ENCODE measurements at places on chromosomes 1 and 21. TPM values are rescaled to one million over a fixed set of nuclear protein-coding genes. Genes with fewer than 3 reads are reported as not detected.

The GNG12 gene
- total RNA-seq = 0.05 TPM

The GSTM2 gene
- total RNA-seq = 14.3 TPM

The TMEM52 gene
- total RNA-seq = 0.99 TPM

The TFAP2E gene
- total RNA-seq = 0.27 TPM

The F13B gene
- total RNA-seq = not detected

The AVPR1B gene
- not detected for total RNA-seq

The SLAMF8 gene
- not detected for total RNA-seq

The TP73 gene
- 0.20 TPM for total RNA-seq

The LRRC7 gene
- not detected for total RNA-seq

The HSD3B1 gene
- total RNA-seq = not detected

The RGS4 gene
- total RNA-seq = not detected

The HRNR gene
- not detected for total RNA-seq

The SPRR1B gene
- not detected for total RNA-seq

GRCh38 chr1:116972674-116973030 is 28.9 kb upstream of the CD101 start:
- DNase-seq = no peak

DNA sequence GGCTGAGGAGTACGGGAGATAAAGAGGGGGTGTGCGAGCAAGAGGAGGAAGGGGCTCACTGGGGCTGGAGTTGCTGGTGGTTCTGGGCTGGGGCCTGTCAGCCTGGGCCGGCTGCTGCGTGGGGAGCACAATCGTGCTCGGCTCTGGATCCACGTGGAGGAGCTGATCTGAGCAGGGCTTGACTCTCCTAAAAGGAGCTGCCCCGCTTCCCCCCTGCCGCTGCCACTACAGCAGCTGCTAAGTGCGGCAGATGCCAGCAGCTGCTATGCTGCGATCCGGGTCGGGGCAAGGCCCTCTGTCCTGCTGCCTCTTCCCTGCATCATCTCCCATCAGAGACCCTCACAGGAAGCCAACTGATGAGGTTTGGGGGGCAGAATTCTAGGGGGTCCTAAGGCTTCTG is 165.9 kb downstream of the PCBP3 start:
- no peak for DNase-seq

- DNase-seq = no peak
These were observed 12.4 kb downstream of the ALX3 start for GRCh38 chr1:110057963-110058518.

DNA sequence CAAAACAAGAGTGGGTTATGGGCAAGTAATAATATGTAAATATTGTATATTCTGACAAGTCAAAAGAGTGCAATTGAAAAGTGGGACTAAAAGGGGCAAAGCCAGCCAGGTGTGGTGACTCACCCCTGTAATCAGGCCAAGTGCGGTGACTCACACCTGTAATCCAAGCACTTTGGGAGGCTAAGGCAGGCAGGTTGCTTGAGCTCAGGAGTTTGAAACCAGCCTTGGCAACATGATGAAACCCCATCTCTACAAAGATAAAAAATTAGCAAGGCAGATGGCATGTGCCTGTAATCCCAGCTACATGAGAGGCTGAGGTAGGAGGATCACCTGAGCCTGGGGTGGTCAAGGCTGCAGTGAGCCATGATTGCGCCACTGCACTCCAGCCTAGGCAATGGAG is 304.0 kb downstream of the HHIPL2 start:
- DNase-seq = peak; percentile 23

GRCh38 chr1:10308001-10308400 is 90.9 kb upstream of the PGD start:
- peak; percentile 28 for DNase-seq

DNA sequence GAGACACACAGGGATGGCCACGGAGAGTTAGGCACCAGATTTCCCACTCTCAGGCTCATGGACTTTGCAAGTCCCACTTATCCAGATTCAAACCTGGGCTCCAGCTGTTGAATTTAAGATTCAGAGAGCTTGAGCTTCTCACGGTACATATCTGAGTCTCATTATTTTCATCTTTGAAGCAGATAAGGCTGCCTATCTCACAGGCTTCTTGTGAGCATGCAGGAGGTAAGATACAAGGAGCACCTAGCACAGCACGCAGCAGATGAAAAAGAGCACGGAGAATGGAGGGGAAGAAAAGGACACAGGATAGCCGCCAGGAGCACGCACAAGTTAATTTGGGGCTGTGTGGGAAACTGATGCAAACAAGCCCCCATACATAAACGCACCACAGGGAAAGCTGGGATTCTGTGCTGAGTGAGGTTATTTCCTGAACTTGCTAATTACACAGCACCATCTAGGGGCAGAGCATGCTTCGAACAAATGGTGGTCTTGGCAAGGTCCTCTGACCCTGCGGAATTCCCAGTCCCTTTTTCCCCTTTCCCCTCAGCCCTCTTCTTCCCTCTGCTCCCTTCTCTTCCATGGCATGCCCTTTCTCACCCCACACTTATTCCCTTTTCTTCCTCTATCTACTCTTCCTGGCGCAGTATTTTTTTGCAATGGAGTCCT is 134.7 kb upstream of the VANGL1 start:
- no peak for DNase-seq

GRCh38 chr1:9629445-9630201 is 21.9 kb upstream of the PIK3CD start:
- peak; percentile 87 for DNase-seq

- no peak for DNase-seq
These were observed 94.0 kb upstream of the FMN2 start for GRCh38 chr1:239997515-239998311.

- peak; percentile 67 for DNase-seq
These were observed 50.3 kb upstream of the L1TD1 start for GRCh38 chr1:62144238-62144831.

GRCh38 chr21:36981049-36981391 is 14.6 kb upstream of the HLCS start:
- DNase-seq = no peak

DNA sequence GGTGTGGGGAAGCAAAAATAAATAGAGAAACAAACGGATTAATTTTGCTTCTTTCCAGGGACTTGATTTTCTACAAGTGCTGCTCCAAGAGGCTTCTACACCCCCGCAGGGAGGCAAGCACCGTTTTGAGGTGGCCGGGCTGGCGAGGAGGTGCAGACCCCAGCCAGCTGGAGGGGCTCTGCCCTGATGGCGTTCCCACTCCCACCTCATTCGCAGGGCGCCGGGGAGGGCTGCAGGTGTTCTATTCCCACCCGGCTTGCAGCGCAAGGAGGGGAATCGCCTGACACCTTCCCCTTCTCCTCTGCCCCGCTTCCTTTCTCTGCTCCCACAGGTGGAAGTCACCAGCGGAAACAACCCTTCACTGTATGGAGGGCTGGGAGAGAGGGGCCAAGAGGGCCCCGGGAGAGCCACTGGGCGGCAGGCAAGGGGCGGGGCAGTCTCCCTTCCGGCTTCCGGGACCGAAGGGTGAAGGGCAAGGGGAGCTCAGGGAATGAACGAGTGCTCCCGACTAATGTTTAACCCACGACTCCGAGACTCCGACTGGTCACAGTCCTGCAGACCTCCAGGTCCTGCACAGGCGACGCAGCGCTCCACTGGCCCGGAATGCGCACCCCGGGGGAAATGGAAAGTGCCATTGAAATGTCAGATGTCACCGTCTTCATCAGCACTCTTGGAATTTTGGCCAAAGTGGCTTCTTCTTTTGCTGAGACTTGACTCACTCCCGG is 29.1 kb downstream of the TEX35 start:
- peak; percentile 59 for DNase-seq

- no peak for DNase-seq
These were observed 2.7 kb downstream of the ZBED6 start for GRCh38 chr1:203797948-203798655.

GRCh38 chr1:84406346-84406861 is 8.1 kb downstream of the DNASE2B start:
- DNase-seq = no peak

- peak; percentile 81 for DNase-seq
These were observed 8.7 kb upstream of the LGR6 start for GRCh38 chr1:202184750-202185460.

DNA sequence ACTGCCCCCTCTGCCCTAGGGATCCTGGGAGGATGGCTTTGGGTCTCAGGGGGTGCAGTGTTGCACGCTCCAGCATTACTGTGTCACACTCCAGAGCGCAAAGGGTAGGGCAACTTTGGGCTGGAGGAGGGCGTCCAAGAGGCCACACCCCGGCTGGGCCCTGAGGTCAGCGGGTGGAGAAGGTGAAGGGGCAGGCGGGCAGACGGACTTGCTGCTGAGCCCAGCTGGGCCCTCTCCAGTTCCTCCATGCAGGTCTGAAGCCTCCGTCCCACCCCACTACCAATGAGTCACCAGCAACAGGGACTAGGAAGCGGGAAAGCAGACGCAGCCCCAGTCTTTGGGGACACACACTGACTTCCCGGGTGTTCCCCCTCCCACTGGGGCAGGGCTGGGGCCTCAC is 116.0 kb downstream of the CASZ1 start:
- DNase-seq = no peak

DNA sequence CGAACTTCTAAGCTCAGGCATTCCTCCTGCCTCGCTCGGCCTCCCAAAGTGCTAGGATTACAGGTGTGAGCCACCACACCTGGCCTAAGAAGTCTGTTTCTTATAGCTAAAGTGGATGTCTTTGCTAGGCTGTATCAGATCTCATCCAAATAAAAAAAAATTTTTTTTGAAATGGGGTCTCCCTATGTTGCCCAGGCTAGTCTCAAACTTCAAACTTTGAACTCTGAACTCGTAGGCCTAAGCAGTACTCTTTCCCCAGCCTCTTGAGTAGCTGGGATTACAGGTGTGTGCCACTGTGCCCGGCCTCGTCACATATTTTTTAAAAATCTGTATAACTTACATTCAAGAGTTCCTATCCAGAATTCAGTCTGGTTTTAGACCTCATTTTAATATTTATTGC is 40.5 kb downstream of the RPRD2 start:
- no peak for DNase-seq

GRCh38 chr1:223478606-223479005 is 85.4 kb downstream of the CCDC185 start:
- DNase-seq = no peak

DNA sequence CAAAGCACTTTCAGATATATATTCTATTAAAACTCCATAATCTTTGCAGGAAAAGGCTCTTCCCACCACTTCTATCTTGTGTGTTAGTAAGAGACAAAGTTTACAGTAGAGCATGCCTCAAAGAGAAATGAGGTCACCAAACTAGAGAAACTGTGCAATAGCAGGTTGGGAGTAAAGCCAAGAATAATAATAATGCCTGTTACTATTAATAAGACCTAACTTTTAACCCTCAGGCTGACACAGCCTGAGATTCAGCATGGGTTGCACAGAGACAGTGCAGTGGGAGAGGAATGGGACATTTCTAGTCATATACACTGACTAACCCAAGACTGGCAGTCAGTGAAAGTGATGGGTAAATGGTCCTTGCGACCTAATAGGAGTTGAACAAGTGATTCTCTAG is 320.2 kb upstream of the NFIA start:
- no peak for DNase-seq

DNA sequence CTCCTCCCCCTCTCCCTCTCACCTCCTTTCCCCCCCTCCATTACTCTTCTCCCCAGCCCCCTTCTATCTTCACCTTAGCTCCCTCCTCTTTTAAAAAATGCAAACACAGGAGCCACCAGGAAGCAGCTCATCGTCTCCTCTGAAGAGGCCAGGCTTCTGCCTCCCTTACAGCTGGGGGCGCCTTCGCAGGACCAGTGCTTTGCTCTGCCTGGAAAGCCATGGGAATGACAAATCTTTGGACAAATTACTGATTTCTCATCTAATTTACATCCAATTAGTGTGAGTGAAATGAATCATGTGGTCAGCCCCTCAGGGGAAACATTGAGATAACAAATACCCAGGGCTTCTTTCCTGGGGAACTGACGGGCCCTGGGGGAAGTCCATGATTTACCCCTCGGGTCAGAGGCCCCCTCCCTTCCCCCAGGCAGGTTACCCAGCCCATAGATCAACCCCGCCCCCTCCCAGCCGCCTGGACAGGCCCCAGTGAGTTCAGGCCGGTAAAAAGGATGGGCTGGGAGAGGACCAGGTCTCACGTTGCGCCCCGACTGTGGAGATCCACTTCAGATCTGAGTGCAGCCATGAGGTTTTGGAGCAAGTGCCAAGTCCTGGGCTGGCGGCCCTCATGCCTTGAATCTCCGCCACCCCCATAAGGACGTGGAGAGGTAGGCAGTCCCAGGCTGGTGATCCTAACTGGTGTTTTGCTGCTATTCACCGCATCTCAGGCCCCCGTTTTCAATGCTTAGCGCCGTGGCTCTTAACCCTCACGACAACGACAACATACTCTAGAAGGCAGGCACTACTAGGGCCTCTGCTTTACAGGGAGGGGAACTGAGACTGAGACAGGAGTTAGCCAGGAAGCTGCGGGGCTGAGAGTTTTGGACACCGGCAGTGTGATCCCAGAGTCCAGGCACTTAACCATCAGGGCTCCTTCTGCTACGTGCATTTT is 300.8 kb downstream of the RRAGC start:
- peak; percentile 14 for DNase-seq

DNA sequence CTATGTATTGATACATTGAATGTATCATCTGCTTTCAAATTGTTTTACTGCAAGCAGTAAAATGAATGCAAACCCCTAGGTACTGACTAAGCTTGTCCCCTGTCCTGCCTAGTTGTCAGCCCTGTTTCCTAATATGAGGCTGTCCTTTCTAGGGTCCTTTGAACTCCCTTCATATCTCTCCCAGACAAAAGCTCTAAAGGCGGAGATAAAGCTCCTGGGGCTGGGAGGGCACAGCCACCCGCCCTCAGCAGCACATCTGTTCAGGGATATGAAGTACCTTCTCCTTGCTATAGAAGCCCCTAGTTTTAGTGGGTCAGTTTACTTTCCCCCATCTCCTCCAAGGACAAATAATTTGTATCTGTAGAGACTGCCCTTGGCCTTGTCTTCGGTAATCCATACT is 93.1 kb upstream of the ETS2 start:
- no peak for DNase-seq

DNA sequence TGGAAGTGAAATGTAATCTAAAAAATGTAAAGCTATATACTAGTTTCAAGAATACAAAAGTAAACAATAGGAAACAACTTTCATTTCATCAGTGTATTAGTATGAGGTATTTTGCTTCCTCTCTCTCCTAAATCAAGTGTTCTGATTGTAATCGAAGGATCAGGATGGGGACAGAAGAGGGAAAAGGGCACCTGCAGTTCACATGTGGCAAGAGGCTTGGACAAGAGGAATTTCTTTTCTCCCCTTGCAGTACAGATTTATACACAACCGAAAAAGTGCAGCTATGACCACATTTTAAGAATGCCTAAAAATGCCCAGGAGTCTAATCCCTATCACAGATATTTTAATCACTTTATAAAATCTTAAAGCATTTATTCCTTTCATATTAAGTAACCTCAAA is 63.7 kb downstream of the NRIP1 start:
- no peak for DNase-seq

- DNase-seq = no peak
These were observed 214.2 kb upstream of the C1orf105 start for GRCh38 chr1:172206256-172206655.

GRCh38 chr1:230948301-230948700 is 30.4 kb downstream of the TTC13 start:
- DNase-seq = no peak
